NCI-H1930 (cell line): ENCODE measurements at places on chromosomes 12 and 14.

- no peak for DNase-seq
Measured at GRCh38 chr12:6370576-6370935, 4.8 kb downstream of the SCNN1A start.

DNA sequence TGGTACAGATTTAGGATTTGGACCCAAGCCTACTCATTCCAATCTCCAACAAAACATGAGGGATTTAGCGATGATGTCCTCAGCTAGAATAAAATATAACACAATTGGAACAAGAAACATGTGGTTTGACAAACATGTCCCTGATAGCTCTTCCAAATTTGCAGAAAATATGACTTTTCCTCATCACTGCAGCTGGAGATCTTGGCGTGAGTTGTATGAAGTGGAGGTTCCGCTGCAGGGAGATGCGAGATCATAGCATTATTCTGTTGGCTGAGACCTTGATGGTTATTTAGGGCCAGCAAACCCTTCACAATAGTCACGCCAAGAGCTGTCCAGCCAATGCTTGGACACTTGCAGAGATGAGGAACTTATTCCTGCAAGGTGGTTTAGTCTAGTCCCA lies 413.4 kb upstream of the TBX3 start:
- no peak for DNase-seq

DNA sequence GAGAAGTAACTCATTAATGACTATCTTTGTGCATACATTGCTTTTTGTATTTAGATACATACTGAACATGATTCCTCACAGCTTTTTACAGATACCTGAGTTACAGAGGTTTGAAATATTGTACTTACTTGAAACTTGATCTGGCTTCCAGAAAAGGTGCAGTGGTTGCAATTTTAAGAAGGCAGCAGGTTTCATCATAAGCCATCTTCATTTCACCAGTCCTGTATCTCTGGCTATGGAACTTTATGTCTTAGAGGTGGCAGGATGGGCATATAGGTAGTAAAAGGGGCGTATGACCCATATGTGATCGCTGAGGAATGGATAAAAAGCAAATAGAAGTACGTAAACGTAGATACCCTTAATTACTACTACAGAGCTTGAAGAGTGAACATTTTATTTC lies 13.7 kb downstream of the ZBTB1 start:
- no peak for DNase-seq

GRCh38 chr12:4789776-4790175 lies 69.6 kb downstream of the GALNT8 start:
- no peak for DNase-seq

GRCh38 chr14:51554953-51555352 lies 96.8 kb upstream of the FRMD6 start:
- DNase-seq: no peak

GRCh38 chr12:101430456-101430855 lies 22.9 kb upstream of the ARL1 start:
- no peak for DNase-seq

DNA sequence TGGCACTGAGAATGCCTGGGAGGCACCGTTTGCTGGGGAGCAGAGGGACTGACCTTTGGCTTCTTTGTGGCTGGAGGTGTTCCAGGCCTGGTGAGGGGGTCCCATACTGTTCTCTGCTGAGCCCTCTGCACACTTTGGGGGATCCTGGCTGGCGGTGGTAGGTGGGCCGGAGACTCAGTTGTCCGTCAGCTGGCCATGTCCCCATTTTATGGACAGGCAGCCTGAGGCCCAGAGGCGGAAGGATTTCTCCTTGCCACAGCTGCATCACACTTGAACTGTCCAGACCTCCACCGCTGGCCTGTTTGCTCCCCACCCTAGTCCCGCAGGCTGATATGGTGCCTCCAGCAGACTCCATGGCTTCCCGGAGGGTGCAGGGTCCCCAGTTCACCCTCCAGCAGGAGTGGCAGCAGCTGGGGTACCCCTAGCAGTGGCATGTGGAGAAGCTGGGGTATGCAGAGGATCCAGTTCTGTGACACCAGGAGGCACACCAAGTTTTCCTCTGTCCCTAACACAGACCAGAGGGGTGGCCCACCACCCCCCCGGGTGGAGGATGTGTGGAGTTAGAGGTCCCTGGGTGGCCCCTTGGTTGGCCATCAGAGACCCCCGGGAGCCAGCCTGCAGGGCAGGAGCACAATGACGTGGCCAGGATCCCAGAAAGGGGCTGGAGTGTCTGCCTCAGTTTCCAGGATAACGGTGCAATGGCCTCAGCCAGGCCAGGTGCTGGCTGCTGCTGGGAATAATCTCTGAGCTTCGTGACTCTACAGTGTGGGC lies 14.8 kb downstream of the SLC25A29 start:
- DNase-seq: no peak

DNA sequence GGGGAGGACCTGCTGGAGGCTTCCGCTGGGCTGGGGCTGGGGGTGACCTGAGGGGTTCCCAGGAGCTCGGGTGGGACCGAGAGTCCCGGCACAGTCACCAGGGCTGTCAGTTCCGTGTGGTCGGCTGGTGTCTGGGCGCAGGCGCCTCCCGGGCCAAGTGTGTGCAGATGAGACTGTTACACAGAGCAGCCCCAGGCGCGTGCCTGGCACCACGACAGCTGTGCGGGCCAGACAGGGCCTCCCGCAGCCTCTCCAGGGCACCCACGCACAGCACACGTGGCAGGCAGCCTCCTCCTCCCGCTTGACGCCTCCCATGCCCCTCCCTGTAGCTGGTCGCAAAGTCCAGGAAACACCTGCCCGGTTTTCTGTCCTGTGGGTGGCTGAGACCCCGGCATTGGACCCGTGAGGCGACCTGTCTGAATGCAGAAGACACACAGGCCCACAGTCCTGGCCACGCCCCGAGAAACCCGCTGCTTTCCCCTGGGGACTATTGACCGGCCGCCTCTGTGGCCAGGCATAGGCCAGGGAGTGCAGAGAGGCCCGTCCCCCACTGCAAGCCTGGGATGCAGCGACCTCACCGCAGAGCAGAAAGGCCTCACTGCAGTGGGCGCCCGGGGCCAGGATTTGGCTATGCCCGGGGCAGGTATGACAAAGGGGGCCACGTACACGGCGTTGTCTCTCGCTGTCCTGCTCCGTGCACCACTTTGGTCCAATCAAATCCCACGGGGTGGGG lies 12.1 kb upstream of the GALNT9 start:
- no peak for DNase-seq

- no peak for DNase-seq
Measured at GRCh38 chr14:71240171-71240570, 332.9 kb downstream of the PCNX1 start.

- no peak for DNase-seq
Measured at GRCh38 chr14:67553547-67553946, 20.5 kb downstream of the PLEKHH1 start.

DNA sequence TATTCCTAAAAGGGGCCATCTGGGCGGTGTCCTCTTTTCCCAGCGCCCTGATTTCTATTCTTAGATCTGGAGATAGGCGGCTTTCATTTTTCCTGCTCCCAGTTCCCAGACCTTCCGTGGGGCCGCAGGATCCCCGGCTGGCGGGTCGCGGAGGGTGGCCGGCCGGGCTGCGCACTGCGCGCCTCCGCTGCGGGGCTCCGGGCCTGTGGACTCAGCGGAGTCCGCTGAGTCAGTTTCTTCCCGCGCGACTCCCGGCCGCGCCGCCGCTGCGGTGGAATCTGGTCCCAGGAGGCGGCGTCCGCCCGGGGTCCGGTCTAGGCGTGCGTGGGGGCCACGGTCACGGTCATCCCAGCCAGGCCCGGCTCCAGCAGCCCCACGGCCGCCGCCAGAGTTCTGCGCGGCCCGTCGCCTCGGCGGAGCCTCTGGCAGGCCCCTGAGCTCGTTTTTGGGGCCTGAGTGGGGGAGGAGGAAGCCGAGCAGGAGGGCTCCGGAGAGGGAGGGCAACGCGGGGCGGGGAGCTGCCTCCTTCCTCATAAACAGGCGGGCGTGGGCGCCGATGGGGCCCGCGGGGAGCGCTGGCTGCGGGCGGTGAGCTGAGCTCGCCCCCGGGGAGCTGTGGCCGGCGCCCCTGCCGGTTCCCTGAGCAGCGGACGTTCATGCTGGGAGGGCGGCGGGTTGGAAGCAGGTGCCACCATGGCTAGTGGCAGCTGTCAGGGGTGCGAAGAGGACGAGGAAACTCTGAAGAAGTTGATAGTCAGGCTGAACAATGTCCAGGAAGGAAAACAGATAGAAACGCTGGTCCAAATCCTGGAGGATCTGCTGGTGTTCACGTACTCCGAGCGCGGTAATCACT lies at the start of gene LRRK2:
LRRK2 (plus strand) TSS at position 559 of the 853 bp plus-strand sequence; CDS start at position 694, 135 bp downstream.
- peak; percentile 62 for DNase-seq

DNA sequence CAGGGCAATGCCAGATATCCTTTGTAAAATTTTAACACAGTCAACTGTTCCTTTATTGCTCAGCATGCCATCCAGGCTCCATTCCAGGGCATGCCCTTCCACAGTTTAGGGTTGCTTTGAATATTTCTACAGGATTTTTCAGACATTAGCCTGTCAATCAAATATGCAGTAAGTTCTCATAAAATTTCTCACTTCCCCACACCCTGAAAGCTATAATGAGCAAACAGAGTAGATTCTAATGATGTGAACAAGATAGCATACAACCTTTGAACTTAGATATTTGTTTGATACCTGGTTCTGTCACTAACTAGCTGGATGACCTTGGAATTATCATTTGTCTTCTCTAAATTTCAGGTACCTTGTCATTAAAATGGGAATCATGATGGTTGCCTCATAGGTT lies 251.2 kb downstream of the SYT1 start:
- no peak for DNase-seq

GRCh38 chr14:102538602-102539543 lies 29.3 kb upstream of the ANKRD9 start:
- DNase-seq: no peak

- DNase-seq: no peak
Measured at GRCh38 chr14:100100032-100100703, 34.9 kb downstream of the EVL start.

DNA sequence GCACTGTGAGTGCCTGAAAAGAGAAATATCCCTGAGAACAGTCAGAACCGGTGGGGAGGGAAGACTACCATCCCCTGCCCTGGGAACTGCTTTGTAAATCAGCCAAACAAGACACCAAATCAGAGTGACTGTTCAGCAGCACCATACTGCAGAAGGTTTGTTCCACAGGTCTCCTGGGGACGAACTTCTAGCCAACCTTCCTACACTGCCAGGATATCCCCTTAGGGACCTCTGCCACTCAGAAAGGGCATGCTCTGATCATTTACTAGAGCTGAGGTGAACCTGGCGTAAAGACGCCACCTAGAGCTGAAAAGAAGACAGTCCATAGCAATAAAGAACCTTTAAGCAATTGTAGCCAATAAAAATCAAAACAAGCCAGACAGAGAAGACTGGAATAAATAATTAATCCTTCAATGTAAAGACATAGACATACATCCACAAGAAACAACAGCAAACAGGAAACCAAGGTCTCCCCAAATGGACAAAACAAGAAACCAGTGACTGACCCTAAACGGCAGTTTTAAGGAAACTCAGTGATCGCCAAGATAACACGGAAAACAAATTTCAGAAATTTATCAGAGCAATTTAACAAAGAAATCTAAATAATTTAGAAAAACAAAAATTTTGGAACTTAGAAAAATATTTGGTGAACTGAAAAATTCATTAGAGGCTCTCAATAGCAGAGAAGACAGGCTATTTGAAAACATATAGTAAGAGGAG lies 228.1 kb upstream of the AMIGO2 start:
- DNase-seq: peak; percentile 45

GRCh38 chr14:96121660-96122395 lies 82.7 kb downstream of the C14orf132 start:
- no peak for DNase-seq

DNA sequence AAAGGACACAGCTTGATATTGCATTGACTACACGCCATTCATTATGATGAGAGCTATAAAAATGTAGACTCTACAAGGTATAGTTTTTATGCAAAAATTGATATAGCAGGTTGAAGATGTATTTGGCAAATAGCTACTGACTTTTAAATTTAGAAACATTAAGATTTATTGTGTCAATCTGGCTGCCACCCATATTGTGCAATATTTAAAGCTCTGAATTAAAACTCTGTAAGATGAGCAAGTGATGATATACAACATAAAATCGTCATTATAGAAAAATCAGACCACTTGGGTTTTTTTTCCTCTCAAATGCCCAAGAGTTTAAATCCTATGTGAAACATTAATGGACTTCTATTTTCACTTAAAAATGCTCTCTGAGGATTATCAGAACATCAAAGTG lies 36.8 kb upstream of the E2F7 start:
- DNase-seq: no peak

DNA sequence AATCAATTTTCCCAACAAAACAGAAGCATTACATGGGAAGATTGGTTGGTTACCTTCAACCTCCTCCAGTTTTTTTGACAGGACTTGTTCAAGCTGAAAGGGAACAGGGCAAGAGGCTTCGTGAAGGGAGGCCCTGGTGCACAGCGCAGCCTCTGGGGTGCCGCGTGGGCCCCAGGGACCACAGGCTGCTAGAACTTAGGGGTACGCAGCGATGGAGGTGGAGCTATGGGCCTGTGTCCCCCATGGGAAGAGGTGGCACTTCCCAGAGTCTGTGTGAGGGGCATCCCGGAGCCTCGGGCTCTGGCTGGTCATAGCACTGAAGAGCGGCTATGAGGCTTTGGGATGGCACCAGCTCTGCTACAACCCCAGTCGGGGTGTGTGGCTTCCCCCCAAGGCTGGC lies 22.1 kb upstream of the BTBD6 start:
- no peak for DNase-seq

DNA sequence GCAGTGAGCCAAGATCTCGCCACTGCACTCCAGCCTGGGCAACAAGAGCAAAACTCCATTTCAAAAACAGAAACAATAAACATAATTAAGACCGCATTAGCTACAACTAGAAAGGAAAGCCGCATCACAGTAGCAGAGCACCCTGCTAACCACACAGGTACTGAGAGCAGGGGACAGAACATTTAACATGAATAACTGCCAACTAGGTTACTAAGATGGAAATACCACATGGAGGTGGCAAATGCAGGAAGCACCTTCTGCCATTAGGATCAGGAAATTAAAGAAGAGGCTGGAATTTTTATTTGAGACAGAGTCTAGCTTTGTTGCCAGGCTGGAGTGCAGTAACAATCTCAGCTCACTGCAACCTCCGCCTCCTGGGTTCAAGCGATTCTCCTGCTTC lies 41.9 kb downstream of the CDC42BPB start:
- no peak for DNase-seq

DNA sequence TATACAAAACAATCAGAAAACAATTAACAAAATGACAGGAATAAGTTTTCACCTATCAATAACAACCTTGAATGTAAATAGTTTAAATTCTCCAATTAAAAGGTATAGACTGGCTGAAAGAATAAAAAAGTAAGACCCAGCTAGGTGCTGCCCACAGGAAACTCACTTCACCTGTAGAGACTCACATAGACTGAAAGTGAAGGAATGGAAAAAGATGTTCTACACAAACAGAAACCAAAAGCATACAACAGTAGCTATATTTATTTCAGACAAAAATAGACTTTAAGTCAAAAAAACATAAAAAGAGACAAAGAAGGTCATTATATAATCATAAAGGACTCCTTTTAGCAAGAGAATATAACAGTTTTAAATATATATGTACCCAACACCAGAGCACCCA lies 152.4 kb upstream of the PWP1 start:
- no peak for DNase-seq
